GM10248 (cell line): ENCODE measurements at places on chromosomes 3 and 15.

GRCh38 chr3:190197346-190197763 lies 76.7 kb upstream of the P3H2 start:
- DNase-seq, result no peak

DNA sequence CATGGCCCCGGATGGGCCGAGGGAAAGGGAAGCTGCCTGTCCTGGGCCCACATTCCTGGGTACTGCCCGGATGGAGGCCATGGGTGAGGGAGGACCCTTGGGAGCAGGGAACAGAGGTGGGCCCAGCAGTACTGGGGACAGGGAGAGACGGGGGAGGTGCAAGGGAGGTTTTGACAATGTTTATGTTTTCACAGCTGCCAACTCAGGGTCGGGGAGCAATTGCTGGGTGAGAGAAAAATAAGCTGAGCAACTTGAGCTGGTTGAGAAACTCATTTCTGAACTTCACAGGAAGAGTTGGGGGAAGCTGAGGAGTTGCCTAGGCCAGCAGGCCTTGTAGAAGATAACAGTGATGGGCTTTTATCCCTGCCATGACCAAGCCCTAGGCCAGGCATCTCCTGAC lies 11.1 kb upstream of the TSPAN3 start:
- no peak for DNase-seq

DNA sequence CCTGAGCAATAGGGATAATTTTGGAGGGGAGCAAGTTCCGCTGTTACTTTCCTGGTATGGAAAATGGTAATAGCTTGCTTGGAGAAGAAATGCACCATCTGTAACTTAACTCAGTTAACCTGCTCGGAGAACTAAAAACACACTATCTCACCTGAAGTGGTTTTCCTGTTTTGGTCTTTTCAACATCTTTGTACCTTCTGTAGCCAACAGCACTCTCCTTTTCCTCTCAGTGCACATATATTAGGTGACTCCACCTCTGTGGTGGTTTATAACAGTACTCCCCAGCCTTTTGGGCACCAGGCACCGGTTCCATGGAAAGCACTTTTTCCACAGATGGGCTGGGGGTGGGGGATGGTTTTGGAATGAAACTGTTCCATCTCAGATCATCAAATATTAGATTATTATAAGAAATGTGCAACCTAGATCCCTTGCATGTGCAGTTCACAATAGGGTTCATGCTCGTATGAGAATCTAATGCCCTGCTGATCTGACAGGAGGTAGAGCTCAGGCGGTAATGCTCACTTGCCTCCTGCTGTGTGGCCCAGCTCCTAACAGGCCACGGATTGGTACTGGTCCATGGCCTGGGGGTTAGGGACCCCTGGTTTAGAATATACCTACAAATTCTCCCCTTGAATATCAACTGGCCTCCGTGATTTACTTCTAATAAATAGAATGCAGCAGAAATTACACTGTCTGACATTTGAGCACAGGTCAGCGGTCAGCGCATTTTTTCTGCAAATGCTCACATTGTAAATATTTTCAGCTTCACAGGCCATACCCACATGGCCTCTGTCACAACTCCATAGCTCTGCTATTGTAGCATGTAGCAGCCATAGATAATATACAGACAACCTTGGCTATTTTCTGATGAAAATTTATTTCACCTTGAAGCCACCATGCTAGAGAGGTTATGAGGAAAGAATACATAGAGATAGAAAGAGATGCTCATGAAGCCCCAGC lies 83.8 kb upstream of the SUCLG2 start:
- DNase-seq, result no peak

DNA sequence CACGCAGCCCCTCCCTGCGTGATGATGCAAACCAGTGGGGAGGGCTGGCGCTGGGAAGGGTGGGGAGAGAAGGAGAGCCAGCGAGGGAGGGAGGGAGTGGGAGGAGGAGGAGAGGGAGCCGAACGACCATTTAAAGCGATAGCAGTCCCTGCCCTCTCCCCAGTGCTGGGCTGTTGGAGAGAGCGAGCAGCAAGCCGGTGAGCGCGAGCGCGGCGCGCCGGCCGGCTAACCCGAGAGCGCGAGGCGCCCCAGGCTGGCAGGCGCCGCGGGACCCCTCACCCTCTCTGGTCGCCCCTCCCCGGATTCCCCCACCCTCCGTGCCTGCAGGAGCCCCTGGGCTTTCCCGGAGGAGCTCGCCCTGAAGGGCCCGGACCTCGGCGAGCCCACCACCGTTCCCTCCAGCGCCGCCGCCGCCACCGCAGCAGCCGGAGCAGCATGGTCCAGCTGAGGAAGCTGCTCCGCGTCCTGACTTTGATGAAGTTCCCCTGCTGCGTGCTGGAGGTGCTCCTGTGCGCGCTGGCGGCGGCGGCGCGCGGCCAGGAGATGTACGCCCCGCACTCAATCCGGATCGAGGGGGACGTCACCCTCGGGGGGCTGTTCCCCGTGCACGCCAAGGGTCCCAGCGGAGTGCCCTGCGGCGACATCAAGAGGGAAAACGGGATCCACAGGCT lies at the start of gene GRM7:
TSS of gene GRM7 (plus strand) at position 162 of the 671 bp plus-strand sequence.
- peak; percentile 10 for DNase-seq

DNA sequence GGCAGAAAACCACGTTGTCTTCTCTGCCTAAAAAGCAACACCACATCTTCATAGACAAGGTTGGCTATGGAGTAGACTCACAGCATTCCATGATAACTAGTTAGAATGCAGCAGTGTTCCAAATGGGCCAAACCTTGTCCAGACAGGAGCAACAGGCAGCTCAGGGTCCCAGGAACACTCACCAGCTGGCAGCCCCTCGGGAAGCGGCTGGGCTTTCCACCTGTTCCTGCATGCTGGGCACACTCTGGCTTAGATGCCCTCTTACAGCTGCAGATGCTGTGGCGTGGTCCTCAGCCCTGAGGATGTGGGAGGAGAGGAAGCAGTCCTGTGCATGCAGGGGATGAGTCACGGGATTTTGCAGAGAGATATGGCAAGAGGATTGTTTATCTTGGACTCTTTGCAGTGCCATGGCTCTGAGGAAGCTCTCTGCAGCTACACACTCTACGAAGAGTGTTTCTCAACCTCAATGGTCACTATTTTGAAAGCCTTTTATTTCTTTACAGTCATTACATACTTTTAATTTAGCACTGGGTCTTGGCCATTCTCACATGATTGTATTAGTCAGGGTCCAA lies 11.3 kb downstream of the NRROS start:
- DNase-seq, result no peak

- no peak for DNase-seq
Observed at GRCh38 chr3:140850210-140850955, 91.3 kb upstream of the SLC25A36 start.
